ENCODE measurements at places on chromosomes 7 and 10. TPM values are rescaled to one million over a fixed set of nuclear protein-coding genes. Genes with fewer than 3 reads are reported as not detected.

The LRIT1 gene
- not detected for total RNA-seq

The AGR3 gene
- total RNA-seq, result not detected

The HOGA1 gene
- 25.6 TPM for total RNA-seq

The UNCX gene
- not detected for total RNA-seq

- H3K36me3 ChIP-seq, result no peaks in the 10 kb centered on the region
- H3K27ac ChIP-seq, result no peak overlapping the region
- H3K27me3 ChIP-seq, result no peaks in the 10 kb centered on the region
- DNase-seq, result no peak
Measured at GRCh38 chr7:116209561-116210070, 723 bp upstream of the TES start.

DNA sequence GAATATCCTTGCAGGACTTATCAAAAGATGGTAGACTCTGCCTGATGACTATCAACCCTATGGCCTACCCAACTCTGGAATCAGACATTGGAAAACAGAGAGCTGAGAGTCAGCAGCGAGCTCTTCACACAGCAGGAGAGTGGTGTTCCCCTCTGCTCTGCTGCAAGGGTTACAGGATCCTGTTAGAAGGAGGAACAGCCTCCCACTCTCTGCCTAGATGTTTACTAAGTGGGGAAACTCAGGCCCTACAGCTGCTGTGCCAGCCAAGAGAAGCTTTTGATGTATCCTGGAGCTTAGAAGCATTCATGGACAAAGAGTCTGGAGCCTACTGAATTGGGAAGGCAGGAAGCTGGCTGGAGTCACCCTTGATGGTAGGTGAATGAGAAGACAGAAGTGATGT lies 104.6 kb downstream of the ABLIM1 start:
- no peak overlapping the region for H3K4me3 ChIP-seq
- H3K36me3 ChIP-seq, result no peaks in the 10 kb centered on the region
- H3K27me3 ChIP-seq, result no peaks in the 10 kb centered on the region
- no peaks in the 10 kb centered on the region for H3K4me1 ChIP-seq
- DNase-seq, result no peak
- peak overlapping the region; percentile 71 for H3K27ac ChIP-seq

GRCh38 chr10:22998091-22998490 lies 70.2 kb downstream of the ARMC3 start:
- no peak overlapping the region for H3K27ac ChIP-seq
- DNase-seq, result no peak
- H3K4me3 ChIP-seq, result no peak overlapping the region
- no peaks in the 10 kb centered on the region for H3K36me3 ChIP-seq
- H3K4me1 ChIP-seq, result no peaks in the 10 kb centered on the region

- no peak for DNase-seq
- H3K4me1 ChIP-seq, result no peaks in the 10 kb centered on the region
- H3K27ac ChIP-seq, result no peak overlapping the region
- no peaks in the 10 kb centered on the region for H3K27me3 ChIP-seq
Measured at GRCh38 chr10:21950566-21950965, 53.0 kb downstream of the DNAJC1 start.

- no peak overlapping the region for H3K4me3 ChIP-seq
- no peak for DNase-seq
- H3K4me1 ChIP-seq, result no peaks in the 10 kb centered on the region
- H3K36me3 ChIP-seq, result no peaks in the 10 kb centered on the region
- H3K27ac ChIP-seq, result no peak overlapping the region
Measured at GRCh38 chr10:130634816-130635215, 498.6 kb downstream of the GLRX3 start.

DNA sequence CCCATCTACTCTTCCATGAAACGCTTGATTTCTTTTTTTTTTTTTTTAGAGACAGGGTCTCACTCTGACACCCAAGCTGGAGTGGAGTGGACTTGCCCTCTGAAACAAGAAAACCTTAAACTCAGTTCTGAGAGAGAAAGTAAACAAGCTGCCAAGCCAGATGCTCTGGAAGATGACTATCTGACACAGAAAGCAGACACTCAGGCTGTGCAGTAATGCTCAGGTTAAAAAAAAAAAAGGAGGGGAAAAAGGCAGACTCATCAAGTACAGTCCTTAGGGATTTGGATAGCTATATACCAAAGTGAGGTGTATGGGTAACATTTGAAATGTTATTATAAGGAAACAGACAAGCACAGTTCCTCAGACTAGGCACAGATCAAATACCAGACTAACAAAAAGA lies 80.5 kb downstream of the IDE start:
- no peak overlapping the region for H3K4me3 ChIP-seq
- peaks cover 26% of the 10 kb centered on the region for H3K36me3 ChIP-seq
- no peaks in the 10 kb centered on the region for H3K4me1 ChIP-seq
- no peaks in the 10 kb centered on the region for H3K27me3 ChIP-seq

- no peaks in the 10 kb centered on the region for H3K27me3 ChIP-seq
- DNase-seq, result no peak
- H3K4me1 ChIP-seq, result no peaks in the 10 kb centered on the region
- no peaks in the 10 kb centered on the region for H3K36me3 ChIP-seq
- no peak overlapping the region for H3K27ac ChIP-seq
Measured at GRCh38 chr10:25026463-25026862, 10.1 kb downstream of the THNSL1 start.

Measured in right atrium auricular region (tissue), 2 donors.